Stimulated activated CD4-positive, alpha-beta T cell treated with anti-CD3 and anti-CD28 coated beads, Interleukin-4, amount 100 ng/mL, for 4 hours (primary cell): ENCODE measurements at places on chromosomes 7 and 10.

- DNase-seq: no peak
Observed at GRCh38 chr10:63713191-63714144, 192.3 kb downstream of the REEP3 start.

- no peak for DNase-seq
Observed at GRCh38 chr7:96562966-96563365, 146.7 kb downstream of the SEM1 start.

GRCh38 chr7:48360574-48360973 lies 189.3 kb downstream of the ABCA13 start:
- DNase-seq: no peak

DNA sequence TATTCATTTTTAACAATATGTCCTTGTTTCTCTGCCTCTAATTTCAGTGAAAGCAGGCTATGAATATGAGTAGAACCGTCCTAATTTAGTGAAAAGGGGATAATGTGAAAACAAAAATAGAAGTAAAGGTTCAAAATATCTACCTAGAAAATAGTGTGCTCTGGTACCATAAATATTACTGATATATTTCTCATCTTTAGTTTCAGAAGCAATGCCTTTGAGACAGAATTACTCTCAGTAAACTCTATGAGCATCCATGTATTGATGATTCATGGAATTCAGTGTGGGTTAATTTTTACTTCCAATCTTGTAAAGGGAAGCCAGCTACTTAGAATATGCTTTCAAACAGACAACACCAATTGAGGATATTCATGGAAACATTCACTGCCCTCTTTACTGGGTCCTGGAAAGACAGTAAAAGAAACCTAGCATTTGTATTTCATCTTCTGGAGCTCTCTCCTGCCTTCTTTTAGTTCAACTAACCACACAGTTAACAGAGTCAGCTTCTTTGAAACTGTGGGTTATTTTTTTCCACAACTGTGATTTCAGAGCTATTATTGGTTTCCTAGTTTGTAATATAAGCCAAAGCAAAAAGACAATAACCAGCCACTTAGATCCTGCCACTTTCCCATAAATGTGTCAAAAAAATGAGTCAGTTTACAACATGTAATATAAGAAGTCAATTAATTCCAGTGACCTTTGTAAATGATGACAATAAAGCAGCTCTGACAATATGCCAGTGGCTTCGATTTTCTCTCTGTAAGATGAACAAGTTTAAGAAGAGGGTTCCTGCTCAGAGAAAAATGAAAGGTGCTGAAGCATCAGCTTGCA lies 1.7 kb downstream of the LRRN3 start:
- no peak for DNase-seq

DNA sequence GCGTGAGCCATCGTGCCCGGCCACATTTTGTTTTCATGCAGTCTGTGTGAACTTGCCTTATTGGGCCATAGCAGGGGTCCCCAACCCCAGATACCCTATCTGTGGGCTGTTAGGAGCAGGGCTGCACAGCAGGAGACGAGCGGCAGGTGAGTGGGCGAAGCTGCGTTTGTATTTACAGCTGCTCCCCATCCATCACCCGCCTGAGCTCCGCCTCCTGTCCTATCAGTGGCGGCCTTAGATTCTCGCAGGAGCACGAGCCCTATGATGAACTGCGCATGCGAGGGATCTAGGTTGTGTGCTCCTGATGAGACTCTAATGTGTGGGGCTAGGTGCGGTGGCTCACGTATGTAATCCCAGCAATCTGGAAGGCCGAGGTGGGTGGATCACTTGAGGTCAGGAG lies 293.9 kb downstream of the CAMK1D start:
- DNase-seq: no peak

GRCh38 chr7:12583176-12583575 lies 12.7 kb downstream of the SCIN start:
- DNase-seq: no peak

DNA sequence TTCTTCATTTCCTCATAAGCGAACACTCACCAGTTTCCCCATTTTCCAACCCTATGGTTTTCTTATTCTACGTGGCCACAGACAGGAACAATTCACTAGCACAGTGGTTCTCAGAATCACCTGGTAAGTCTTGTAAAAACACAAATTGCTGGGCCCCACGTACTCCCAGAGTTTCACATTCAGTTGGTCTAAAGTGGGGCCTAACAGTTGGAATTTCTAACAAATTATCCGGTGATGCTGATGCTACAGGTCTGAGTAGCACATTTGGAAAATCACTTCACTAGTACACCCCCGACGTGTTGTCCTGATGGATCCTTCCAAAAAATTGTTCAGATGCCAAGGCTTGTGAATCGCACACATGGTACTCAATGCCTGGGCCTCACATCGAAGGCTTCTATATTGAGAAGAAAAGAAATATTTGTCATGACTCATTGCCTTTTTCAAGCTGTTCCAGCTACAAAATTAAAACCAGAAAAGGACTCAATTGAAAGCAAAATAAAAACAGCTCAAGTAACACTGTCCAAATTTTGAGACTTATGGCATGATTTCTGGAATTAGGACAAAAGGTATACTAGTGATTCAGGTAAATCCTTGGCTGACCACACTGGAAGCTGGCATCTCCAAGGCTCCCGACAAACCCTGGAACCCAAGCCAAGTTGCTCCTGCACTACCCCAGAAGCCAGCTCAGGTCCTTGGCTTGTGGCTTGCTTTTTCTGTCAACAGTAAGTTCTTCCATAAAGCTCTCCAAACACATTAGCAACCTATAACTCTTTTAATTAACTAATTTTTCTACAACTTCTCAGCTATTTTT lies 12.9 kb upstream of the VIM start:
- DNase-seq: no peak

DNA sequence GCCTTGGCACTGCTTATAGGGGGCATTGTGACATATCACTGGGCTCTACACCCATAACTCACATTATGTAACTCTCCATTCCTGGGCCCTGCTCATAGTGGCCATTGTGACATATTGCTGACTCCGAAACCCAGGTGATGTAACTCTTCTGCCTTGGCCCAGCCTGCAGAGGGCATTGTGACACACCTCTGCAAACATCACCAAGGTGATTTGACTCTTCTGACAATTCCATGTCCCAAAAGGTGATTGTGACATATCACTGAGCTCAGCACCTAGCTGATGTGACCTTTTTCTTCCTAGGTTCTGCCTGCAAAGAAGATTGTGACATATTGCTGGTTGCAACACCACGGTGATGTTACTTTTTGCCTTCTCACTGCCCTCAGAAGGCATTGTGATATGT lies 36.5 kb upstream of the ZNF680 start:
- no peak for DNase-seq

DNA sequence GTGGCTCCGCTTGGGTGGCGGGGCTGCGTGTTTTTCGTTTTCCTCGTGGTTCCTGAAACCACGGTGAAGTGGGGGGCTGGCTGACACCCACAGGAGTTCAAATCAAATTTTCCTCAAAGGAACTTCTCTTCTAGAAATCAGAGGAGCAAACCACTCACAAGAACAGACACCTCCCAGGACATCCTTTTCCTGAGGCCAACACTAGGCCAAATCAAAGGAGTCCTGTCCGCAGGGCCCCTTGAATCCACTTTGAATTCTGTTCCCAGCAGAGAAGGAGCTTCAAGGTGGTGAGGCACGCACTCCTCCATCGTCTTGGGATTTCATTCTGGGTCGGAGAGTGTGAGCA lies 29.9 kb upstream of the ZNF273 start:
- no peak for DNase-seq

GRCh38 chr10:61063034-61063433 lies 119.0 kb upstream of the RHOBTB1 start:
- DNase-seq: no peak

DNA sequence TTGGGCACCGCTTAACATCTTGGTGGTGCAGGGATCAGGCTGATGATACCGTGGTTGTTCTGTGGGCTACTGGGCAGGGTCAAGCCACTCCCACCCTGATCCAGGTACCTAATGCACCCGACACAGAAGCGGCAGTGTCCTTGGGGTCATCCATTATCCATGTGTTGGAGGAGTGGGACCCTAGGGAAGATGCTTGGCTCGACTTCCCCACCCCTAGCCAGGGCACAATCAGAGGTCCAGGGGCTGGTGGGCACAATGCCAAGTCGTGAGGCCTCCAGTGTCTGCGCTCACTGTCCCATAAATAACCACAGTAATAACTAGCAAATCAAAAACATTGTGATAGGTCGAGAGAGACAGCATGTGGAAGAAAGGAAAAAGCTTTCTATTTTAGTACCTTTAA lies 37.7 kb downstream of the HTRA1 start:
- no peak for DNase-seq

- no peak for DNase-seq
Observed at GRCh38 chr7:135317676-135318325, 84.2 kb downstream of the STRA8 start.

GRCh38 chr10:24292304-24293293 lies 83.7 kb downstream of the KIAA1217 start:
- no peak for DNase-seq

DNA sequence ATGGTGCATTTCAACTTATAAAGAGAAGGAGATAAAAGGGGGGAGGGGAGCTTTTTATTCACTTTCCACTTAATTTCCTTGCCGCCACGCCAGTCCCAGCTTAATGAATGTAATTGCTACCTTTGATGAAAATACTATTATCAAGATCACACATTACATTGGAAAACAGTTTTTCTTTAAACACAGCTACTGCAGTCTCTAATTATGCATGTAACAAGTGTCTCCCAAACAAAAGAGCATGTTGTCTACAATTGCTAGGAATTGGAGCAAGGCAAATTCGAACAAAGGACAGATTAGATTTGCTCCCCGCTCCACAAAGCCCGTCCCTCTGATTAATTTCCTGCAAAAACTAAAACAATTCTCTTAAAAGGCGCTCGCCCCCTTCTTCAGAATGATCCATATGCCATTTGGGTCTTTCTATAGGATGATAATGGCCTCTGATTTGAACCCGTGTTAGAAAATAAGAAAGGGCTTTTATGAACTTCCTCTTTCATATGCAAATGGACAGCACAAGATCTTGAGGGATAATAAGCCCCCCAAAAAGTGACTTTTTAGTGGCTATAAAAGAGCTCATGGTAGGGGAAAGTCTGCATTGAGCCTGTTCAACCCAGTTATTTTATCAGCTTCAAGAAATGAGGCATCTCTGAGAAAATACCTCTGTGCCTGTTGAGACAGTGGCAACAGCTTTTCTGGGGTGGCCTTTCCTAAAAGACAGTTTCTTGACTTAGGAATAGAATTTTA lies 60.6 kb downstream of the ACADSB start:
- no peak for DNase-seq

DNA sequence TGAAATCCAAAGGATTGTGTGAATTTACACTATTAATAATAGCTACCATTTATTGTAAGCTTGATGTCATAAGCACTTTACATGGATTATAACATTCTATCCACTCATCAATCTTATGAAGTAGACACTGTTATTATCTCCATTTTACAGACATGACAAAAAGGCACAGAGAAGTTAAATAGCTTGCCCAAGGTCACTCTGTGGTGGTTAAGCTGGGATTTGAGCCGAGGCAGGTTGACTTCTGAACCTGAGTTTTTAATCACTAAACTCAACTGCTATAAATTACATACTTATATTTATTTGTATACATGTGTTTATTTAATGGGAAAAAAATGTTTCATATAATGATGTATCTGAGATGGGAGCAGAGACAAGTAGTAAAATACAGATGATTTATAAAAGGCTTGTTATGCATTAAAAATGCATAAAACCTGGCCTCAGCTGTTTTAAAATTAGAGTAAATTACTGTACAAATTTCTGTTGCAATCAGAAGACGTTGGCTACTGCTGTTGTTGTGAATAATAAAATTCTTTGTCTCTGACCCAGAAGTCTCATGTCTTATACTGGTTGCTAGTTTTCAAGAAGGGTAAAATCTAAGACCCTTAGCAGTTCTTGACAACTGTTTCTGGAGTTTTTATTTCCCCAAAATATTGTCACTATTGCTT lies 61.1 kb upstream of the CALD1 start:
- DNase-seq: no peak

GRCh38 chr10:26890956-26891355 lies 30.2 kb upstream of the ABI1 start:
- DNase-seq: peak; percentile 6

- DNase-seq: no peak
Observed at GRCh38 chr7:105854498-105854897, 21.9 kb downstream of the ATXN7L1 start.

GRCh38 chr10:51048792-51049191 lies 25.5 kb upstream of the PRKG1 start:
- no peak for DNase-seq

DNA sequence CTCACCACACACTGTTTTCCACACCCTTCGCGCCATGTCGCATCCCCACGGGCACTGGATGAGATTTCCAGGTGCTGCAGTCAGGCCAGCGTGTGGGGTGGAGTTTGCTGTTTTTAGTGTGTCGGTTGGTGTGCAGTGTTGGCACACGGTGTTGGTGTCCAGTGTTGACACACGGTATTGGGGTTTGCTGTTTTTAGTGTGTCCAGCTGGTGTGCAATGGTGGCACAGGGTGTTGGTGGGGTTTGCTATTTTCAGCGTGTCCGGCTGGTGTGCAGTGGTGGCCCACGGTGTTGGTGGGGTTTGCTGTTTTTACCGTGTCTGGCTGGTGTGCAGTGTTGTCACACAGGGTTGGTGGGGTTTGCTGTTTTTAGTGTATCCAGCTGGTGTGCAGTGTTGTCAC lies 20.1 kb upstream of the PRKAR1B start:
- DNase-seq: no peak

DNA sequence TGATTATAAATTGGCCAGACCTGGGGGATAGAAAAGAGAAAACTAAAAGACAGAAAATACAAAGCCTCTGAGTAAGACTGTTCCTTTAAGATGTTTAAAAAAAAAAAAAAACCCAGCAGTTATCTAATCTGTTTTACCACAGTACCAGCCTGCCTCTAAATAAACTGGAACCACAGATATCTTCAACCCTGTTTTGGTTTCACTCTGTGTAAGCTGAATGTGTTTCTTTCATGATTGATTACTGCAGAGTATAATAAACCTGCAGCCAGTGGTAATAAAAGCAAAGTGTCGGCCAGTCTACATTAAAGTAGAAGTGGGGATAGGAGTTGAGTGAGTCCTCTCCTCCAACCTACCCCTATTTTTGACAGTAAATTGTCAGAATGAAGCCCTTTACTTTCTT lies 40.6 kb downstream of the MGAM2 start:
- no peak for DNase-seq

DNA sequence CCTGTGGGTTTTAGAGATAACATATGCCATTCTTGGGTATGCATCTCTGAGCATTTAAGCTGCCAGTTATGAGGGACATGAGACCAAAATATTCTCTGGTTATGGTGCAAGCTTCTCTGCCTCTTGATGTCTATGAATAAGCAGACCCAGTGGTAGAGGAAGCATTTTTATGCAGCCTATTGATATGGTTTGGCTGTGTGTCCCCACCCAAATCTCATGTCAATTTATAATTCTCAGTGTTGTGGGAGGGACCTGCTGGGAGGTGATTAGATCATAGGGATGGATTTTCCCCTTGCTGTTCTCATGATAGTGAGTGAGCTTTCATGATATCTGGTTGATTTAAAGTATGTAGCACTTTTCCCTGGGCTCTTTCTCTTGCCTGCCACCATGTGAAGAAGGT lies 187.2 kb downstream of the ARHGAP12 start:
- DNase-seq: no peak

DNA sequence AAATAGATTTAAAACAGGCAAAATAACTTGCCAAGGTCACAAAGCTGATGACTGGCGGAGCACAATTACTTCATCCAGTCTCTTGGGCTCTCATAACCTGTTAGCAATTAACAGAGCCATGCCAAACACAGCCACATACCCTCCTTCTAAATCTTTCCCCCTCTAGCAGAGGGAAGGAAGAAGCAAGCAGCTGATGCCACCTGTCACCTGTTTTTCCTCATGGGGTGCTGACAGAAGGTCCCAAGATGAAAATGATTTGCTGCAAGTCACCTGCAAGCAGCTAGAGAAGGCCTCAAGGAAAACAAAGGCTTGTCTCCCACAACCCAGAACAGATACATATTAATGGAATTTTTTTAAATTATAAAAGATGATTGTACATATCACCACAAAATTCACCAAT lies 117.8 kb downstream of the GFRA1 start:
- DNase-seq: no peak
